ENCODE measurements at places on chromosomes 7 and 10.

DNA sequence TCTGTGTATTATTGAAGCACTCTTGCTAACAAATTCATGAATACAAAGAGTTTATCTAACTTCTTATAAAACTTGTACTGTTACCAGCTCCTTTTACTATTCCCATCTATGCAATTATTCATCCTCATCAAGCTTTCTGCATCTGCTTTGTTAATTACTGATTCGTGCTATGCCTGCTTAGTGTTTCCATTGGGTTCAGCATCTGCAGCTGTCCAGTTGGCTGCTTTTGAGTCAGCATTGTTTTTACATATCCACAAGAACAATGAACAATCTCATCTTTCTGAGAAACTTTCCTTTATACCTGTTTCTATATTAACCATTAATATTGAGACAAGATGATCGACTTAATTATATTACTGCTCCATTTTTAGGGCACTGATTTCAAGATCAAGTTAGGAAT is 19.6 kb upstream of the ANLN start:
- DNase-seq, result no peak

GRCh38 chr10:70508912-70509756 is 30.6 kb downstream of the PALD1 start:
- no peak for DNase-seq

DNA sequence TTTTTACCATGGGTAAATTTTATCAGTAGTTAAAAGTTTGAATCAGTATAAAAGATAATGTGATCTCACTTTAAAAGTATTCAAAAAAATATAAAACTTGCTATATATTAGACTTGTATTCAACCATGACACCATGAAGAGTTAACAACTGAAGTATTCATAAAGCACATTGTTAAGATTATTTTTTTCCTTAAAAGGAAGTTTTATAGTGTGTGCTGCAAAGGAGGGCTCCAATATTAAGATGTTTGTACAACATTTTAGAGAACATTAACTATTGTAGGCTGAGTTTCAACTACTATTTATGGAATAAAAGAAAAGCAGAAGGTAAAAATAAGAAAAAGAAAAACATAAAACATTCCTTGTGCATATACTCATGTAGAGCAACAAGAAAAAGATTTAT is 24.5 kb upstream of the CUBN start:
- DNase-seq, result no peak

GRCh38 chr10:133444342-133445267 is 9.1 kb upstream of the SCART1 start:
- DNase-seq, result no peak

DNA sequence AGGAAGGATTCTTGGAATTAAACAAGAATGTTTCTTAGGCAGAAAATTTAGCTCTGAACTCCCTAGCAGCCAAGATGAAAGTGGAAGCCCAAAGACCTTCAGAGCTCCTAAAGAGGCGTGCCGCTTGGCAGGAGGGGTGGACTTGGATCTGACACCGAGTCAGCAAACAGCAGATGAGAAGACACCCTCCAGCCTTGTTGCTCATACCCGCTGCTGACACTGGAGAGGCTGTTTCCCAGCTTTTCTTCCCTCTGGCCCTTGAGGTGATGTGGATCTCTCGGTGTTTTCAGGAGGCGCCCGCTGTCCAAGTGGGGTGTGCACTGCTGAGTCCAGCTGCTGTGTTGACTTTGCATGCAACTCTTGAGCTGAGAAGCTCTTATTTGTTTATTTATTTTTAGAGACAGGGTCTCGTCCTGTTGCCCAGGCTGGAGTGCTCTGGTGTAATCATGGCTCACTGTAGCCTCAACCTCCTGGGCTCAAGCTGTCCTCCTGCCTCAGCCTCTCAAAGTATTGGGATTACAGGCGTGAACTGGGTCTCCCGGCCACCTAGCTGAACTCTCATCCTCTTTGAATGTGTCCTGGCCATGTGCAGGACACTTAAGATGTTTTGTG is 21.5 kb downstream of the SLC18A2 start:
- DNase-seq, result no peak

- DNase-seq, result no peak
Observed at GRCh38 chr10:71659111-71659634, 60.4 kb downstream of the C10orf105 start.

GRCh38 chr7:44101966-44102845 is 1.9 kb upstream of the AEBP1 start:
- DNase-seq, result no peak

GRCh38 chr10:119468542-119469324 is 73.8 kb downstream of the RGS10 start:
- no peak for DNase-seq

DNA sequence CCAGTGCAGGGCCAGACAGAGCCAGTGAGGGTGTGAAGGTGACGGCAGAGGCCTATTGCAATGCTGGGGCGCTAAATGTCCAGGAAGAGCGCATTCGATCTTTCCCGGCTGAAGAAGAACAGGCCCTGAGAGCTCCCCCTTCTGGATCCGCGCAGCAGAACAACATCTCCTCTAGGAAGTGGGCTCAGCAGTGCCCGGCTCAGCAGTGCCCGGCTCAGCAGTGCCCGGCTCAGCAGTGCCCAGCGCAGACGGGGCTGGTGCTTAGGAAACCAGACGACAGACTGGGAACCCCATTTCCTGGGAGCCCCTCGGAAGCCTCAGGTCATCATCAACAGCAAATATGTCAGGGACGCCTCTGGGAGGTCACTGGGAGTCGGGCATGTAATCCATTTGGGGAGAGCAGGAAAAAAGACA is 4.7 kb upstream of the NOS3 start:
- DNase-seq, result no peak

- no peak for DNase-seq
Observed at GRCh38 chr7:36521133-36521532, 131.5 kb downstream of the ANLN start.

DNA sequence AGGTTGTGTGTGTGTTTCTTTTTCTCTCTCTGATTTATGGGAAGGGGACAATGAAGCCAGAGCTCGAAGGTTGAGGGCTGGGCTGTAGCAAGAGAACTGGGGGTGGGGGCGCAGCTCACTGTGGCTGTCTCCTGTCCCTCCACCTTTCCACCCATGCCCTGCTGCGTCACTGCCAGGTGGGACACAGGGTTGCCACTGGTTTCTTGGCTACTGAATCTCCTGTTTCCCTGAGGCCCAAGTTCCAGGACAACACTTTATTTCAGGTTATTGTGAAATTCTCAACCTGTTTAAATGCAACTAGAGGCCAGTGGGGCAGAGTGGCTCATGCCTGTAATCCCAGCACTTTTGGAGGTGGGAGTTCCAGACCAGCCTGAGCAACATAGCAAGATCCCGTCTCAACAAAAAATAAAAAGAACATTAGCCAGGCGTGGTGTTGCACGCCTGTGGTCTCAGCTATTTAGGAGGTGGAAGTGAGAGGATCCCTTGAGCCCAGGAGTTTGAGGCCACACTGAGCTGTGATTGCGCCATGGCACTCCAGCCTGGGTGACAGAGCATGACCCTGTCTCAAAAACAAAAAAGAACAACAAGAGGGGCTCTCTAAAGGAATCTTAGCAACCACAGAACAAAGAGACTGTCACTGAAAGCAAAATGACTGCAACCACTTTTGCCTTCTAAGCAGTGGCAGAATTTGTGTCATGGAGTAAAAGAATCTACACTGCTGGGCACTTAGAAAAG is 22.6 kb downstream of the TBATA start:
- no peak for DNase-seq

GRCh38 chr7:112942981-112943380 is 143.6 kb downstream of the GPR85 start:
- no peak for DNase-seq

GRCh38 chr7:91344911-91345310 is 80.7 kb downstream of the FZD1 start:
- no peak for DNase-seq

- no peak for DNase-seq
Observed at GRCh38 chr7:107450970-107451369, 18.9 kb upstream of the GPR22 start.

- DNase-seq, result no peak
Observed at GRCh38 chr7:148223160-148223559, 367.4 kb upstream of the C7orf33 start.

Data from vagina (tissue), 2 donors.